Epithelial cell of umbilical artery (primary cell): ENCODE measurements at places on chromosomes 4 and X. TPM values are rescaled to one million over a fixed set of nuclear protein-coding genes. Genes with fewer than 3 reads are reported as not detected.

The RASL11B gene
- total RNA-seq = 0.15 TPM in 1 of 2 replicates, not detected in the other

The MSMO1 gene
- 218 and 272 TPM in 2 replicates for total RNA-seq

The CD40LG gene
- total RNA-seq = not detected in 2 replicates

The NDNF gene
- total RNA-seq = not detected in 2 replicates

The TRPC5OS gene
- total RNA-seq = not detected in 2 replicates

The PNMA6F gene
- not detected in 2 replicates for total RNA-seq

The SLC49A3 gene
- 1.9 and 5.2 TPM in 2 replicates for total RNA-seq

The LDOC1 gene
- total RNA-seq = 3.0 and 3.6 TPM in 2 replicates

The FAAH2 gene
- 0.65 TPM in 1 of 2 replicates, not detected in the other for total RNA-seq
